Stimulated activated CD8-positive, alpha-beta memory T cell treated with anti-CD3 and anti-CD28 coated beads, Interleukin-15, amount 100 ng/mL, for 4 hours (primary cell): ENCODE measurements at places on chromosomes 2 and 18.

DNA sequence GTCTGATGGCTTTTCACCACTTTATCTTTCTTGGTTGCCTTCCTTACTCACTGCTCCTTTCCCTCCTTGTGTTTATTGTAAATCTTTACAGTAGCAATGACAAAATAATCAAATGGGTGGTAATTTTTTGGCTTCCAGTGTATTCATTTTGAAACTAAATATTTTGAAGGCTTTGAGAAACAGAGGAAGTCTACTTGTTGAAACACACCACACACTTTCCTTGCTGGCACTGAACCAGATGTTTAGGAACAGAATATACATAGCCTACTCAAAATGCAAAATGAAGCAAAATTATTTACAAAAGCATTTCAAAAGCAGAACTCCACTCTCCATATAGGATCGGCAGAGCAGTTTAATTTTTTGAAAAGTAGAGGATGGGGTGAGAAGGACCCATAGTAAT is 189.8 kb downstream of the LTBP1 start:
- DNase-seq = no peak

- no peak for DNase-seq
Observed at GRCh38 chr2:206049392-206049791, 36.6 kb downstream of the INO80D start.

GRCh38 chr18:26710470-26711096 is 154.9 kb downstream of the AQP4 start:
- no peak for DNase-seq

DNA sequence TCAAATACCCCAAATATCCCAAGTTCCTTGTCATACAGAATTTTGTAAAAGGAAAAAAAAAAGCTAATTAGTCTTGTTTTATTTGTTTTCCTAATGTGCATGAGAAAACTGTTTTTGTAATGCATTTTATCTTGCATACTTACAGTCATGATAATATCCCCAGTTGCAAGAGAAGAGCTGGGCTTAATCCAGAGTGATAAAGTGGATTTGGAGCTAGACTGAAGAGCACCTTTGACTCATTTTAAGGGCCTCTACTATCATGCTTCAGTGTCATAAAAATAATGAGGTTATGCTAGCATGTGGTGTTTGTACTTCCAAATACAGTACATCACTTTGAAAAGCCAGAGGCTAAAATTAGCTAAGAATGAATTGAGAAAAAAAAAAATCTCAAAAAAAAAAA is 26.4 kb downstream of the ARHGAP15 start:
- DNase-seq = no peak

GRCh38 chr2:136291871-136292270 is 173.9 kb upstream of the CXCR4 start:
- DNase-seq = no peak

DNA sequence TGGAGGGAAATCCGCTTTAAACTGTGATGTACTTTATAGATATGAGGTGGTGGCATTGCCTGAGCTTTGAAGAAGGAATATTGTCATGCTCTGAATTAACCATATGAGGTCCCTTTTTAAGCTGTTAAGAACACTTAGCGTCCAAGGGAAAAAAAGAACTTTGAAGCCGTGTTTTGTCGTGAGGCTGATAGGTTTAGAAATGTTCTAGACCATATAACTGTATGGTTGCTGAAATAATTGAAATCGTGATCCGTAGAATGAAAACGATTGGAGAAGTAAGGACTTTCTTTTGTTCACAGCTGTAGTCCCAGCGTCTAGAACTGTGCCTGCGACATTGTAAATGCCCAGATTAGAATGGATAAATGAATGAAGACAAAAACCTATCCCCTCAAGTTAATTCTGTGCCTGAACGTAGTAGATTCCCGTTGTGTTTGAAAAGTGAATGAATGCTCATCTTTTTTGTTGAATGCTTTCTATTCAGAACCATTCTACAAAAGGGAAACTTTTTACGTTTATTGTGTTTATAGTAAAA is 1.5 kb downstream of the SMCHD1 start:
- DNase-seq = no peak

DNA sequence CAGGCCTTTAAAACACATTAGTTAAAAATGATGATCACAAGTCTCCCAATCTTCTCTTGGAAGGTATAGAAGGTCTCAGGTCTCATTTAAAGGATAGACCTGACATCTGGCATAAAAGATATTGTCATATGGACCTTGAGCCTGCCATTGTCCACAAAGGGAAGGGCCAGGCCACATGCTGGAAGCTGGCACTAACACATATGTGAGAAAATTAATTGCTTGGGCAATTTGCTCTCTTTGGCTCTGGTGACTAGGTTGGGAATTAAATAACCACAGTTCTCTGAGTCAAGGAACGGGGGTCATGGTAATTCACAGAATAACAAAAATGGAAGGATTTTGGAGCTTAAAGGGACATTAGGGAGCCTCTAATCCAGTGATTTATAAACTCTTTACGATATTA is 727.3 kb downstream of the BCL11A start:
- DNase-seq = no peak

- DNase-seq = no peak
Observed at GRCh38 chr2:55148269-55148668, 83.8 kb downstream of the CLHC1 start.
